ENCODE measurements at places on chromosomes 7 and 10. TPM values are rescaled to one million over a fixed set of nuclear protein-coding genes. Genes with fewer than 3 reads are reported as not detected.

The LOXL4 gene
- 4.1 TPM for total RNA-seq

GRCh38 chr10:82821043-82821442, 946.0 kb downstream of the NRG3 start:
- DNase-seq, result no peak

GRCh38 chr10:29828956-29829355, 194.2 kb upstream of the SVIL start:
- no peak for DNase-seq

- no peak for DNase-seq
Observed at GRCh38 chr10:131420867-131421266, 109.3 kb upstream of the TCERG1L start.

DNA sequence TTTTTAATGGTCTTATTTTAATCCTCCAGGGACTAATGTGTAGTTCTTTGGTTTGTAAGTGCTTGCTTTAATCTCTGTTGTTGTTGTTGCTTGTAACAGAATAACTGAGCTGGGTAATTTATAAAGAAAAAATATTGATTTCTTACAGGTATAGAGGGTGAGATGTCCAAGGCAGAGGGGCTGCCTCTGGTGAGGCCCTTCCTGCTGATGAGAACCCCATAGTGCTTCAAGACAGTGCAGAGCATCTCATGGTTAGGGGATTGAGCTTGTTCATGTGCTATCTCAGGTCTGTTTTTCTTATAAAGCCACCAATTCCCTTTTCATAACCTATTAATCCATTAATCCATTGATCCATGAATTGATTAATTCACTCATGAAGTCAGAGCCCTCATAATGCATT, 516.3 kb upstream of the KCND2 start:
- DNase-seq, result no peak
